H9 (cell line): ENCODE measurements at places on chromosomes 1 and 21.

DNA sequence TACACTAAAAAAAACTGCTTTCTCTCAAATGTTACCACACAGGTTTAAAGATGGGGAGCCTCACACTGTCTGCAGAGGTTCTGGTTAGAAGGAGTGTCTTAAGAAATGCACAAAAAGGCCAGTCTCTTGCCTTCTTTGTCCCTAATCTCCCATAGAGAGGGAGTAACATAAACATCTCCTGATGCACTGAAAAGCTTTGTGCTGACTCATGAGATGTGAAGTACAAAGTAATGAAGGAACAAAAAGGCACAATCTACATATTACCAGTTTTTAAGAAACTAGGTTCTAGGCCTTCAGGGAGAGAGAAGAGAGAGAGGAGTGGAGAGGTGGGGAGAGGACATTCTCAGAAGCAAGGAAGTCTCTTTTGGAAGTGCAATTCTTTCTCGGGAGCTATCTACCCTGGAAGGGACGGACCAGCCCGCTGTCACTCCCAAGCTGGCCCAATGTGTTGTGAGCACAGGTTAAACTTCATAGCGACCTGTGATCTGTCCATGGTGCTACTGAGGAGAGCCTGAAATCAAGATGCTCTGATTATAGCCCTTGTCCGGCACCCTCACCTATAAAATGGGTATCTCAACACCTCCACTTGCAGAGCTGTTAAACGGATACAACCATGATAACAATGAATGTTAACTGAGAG, 458.1 kb downstream of the DISC1 start:
- peak; percentile 82 for DNase-seq

DNA sequence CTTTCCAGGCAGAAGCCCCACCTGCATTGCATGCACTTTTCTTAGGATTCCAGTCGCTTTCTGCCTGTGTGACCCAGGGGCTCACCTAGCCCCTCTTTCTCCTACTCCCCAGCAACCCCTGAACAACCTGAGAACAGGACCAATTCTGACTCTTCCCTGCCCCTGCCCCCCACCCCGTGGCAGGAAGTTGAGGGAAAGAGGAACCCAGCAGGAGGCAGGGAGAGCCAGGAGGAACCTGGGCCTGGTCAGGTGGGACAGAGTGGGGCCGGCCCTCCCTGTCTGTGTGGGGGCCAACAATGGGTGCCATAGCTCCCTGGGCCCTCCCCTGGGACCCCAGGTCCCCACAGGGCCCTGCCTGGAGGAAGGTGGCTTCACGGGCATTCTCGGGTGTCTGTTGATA, 6.1 kb downstream of the BMP8A start:
- DNase-seq, result no peak

GRCh38 chr1:166136699-166137401, 30.0 kb downstream of the FAM78B start:
- DNase-seq, result no peak

GRCh38 chr1:66373157-66373591, 160.8 kb upstream of the SGIP1 start:
- DNase-seq, result no peak

GRCh38 chr1:156852418-156852874, 6.5 kb downstream of the INSRR start:
- DNase-seq, result no peak

DNA sequence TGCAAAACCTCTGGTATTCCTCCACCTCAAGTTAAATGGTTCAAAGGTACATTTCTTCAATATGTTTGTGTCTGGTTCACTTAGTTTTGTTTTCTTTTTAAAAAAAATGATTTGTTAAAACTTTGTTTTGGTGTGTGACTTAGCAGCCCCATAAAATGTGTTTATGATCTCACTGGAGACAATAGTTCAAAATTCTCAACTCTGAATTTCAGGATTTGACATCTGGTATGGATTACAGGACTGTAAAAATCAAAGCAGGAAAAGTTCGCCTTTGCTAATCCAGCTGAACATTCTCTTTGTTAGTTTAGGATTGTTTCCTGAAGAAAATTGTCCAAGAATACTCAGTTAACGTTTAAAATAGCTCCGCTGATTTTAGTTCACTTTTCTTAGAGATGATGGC, 231.7 kb downstream of the HMCN1 start:
- DNase-seq, result no peak

DNA sequence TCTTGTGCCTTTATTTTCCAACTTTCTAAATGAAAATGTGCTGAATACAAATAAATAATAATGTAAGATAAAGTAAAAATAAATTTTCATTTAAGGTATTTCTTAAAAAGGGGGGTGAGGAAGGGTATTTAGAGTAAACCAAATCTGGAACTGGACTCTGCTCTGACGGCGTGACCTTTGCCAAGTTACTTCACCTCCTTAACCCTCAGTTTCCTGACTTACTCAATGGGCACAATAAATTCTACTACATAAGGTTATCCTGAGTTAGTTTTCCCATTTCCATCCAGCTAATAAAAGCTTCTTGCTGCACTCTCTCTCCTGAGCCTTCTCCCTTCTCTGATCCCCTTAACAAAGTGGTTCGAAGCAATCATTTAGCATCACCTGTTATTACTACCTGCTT, 93.9 kb downstream of the NID1 start:
- no peak for DNase-seq

GRCh38 chr21:27722095-27722494, 755.2 kb upstream of the ADAMTS5 start:
- DNase-seq, result no peak

- DNase-seq, result no peak
These were observed 221.8 kb downstream of the SLC45A1 start for GRCh38 chr1:8539683-8540082.

DNA sequence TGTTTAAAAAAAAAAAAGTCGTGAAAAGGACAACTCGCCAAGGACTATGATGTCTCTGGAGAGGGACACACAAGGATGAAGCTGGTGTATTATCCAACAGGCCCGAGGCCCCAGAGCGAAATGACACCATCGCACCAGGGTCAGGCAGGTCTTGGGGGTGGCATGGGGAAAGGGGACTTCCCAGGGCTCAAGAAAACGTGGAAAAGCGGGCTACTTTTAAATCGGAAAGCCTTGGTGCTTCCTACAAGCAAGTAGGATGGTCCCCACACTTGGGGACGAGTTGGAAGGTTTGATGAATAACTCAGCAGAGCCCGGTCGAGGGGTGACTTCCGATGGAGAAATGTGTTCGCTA, 505 bp upstream of the GNPAT start:
- DNase-seq, result no peak

- DNase-seq, result no peak
These were observed 9.7 kb downstream of the ZMPSTE24 start for GRCh38 chr1:40267767-40268187.

DNA sequence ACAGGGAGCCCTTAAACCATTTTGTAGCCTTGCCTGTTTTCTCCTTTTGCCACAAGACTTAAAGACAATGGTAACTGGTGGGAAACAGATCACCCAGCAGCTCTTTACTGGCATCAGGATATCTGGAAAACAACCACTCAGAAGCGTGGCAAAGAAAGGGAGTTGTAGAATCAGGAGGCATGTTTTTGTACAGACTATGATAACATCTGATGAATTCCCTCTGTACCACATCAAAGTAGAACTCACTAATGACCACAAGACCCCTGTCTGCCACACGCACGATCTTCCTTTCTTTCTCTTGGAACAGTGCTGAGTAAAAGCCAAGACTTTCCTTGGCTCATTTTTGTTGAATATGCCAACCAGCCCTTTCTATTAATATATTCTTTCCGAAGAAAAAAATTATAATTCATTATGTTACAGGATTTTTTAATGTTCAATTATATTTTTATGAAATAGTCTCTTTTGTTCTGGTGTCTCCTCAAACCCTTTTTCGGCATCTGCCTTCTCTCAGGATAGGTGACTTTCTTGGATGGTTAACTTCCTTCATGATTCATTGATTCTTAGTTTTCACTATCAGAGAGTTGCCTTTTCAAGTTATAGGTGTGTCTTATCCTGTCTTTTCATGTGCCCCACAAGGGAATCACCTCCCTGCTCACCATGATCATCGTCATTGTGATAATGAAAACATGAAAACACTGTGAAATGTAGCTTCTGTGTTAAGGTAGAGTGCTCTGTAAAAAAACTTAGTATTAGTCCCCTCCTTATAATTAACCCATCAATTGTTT, 7.9 kb upstream of the PHGDH start:
- no peak for DNase-seq

DNA sequence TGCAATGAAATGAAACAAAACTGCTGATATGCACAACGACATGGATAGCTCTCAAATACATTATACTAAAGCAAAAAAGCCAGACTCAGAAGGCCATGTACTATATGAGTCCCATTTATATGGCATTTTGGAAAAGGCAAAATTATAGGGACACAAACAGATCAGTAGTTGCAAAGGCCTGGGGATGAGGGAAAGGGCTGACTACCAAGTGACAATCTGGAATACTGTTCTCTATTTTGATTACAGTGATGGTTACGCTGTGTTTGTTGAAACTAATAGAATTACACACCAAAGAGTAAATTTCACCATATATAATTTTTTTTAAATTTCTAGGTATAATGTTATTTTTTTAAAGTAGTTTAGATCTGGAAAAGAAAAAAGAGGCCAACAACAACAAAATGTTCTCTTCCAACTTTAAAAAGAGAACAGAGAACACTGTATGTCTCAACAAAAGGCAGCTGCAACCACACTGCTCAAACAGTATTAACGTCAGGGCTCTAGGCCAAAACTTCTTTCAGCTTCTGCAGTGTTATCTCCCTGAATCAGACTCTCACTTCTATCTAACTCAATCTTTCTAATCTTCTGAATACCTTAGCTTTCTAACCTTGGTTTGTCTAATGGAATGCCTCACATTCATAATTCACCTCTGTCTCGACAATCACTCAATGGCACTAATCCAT, 75.8 kb downstream of the FOXJ3 start:
- no peak for DNase-seq

- no peak for DNase-seq
These were observed 14.1 kb upstream of the RABGGTB start for GRCh38 chr1:75771978-75772377.

DNA sequence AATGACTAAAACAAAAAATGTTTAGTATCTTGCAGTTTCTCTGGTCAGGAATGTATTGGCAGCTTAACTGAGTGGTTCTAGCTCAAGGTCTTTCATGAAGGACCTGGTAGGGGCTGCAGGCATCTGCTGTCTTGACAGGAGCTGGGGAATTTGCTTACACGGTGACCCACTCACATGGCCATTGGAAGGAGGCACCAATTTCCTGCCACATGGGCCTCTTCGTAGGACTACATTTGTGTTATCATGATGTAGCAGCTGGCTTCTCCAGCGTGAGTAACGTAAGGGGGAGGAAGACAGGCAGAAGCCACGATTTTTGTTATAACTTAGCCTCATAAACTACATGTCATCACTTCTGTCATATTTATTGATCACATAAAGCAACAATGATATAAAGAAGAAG, 376.3 kb downstream of the AMY1C start:
- no peak for DNase-seq

DNA sequence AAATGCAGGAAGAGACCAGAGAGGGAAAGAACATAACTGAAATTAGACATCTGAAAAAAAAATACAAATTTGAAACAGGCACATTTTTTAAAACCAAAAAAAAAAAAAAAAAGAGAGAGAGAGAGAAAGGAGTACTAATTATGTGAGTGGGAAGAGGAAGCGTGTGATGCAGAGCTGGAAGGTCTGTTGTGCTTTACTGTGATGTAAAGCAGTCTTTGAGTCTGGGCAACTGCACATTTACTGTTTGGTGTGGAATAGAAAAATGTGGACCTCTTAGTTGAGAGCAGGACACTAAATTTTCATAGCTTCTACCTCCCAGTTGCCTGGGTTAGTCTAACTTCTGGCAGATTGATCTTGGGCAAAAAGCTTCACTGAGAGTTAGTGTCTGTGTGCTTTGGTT, 16.5 kb downstream of the LHX9 start:
- DNase-seq, result no peak

DNA sequence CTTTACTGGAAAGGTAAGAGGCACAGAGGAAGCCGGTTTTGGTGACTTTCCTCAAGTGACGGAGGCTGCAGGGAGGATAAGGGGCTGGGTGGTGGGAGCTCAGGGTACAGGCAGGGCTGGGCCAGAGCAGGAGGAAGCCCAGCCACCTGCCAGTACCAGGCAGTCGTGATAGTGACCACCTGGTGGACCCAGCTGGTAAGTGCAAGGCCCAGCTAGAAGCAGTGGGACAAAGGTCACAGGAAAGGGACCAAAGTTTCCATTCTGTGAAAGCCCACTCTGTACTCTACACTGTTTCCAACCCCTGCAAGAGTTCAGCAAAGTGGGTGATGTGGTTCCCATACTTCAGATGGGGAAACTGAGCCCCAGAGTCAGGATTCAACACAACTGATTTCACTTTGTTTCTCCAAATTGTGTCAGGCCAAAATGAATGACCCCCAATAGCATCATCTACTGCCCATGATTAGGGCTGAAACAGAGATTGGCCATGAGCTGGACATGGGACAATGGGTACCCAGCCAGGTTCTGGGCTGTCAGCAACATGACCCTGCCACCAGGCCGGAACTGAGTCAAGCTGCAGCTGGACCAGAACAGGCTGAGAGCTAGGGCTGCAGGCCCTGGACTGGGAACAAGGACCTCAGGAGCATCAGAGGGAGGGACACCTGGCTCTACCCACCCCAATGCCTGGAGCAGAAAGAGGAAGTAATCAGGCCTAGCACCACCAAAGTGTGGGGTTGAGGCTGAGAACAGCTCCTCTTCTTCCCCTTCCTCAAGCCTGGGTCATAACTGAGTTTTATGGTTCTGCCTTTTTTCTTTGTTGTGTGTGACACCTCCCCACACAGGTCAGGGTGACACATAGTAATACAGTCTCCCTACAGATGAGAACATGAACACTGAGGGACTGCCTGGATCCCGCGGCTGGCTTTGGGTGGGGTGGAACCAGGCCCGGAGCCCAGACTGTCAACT, 50.2 kb downstream of the KCNN3 start:
- peak; percentile 70 for DNase-seq

GRCh38 chr1:6077506-6077905, 31.8 kb downstream of the KCNAB2 start:
- DNase-seq, result no peak

DNA sequence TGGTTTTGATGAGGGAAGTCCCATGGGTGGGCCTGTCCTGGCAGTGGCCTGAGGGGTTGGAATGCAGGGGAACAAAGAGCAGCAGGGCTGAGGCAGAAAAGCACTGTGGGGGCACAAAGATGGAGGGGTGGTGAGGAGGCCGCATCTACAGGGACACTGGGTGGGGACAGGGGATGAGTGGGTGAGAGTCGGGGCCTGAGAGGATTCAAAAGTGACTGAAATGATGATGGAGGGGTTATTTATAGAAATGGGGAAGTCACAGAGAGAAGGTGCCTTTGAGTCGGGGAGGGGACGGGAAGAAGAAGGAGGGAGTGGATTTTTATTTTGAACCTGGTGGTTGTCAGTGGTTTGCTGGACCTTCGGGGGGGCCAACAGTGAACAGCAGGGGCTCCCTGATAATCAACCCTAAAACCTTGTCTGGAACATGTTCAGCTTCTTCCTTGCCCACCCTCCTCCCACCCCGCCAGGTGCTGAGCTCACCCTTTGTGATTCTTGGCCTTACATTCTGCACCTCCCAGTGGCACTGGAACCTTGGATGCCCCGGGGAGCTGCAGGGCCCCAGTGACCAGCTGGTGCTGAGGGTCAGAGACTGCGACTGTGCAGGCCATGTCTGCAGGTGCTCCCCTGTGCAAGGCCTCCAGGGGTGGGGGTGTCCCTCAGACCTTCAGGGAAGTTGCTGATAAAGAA, 42.9 kb downstream of the IER5 start:
- no peak for DNase-seq

GRCh38 chr1:63116016-63116415, 206.4 kb upstream of the FOXD3 start:
- DNase-seq, result no peak

GRCh38 chr1:81330111-81330510, 470.6 kb upstream of the ADGRL2 start:
- no peak for DNase-seq

GRCh38 chr1:34884961-34885360, 25.4 kb upstream of the SMIM12 start:
- DNase-seq, result peak; percentile 79
